Mesangial cell (primary cell): ENCODE measurements at places on chromosomes 12 and 14. TPM values are rescaled to one million over a fixed set of nuclear protein-coding genes. Genes with fewer than 3 reads are reported as not detected.

Gene HVCN1
- 2.3 and 3.5 TPM in 2 replicates for total RNA-seq

Gene MANSC4
- not detected in 2 replicates for total RNA-seq

Gene KCNA5
- total RNA-seq, result under 0.01 and 0.38 TPM in 2 replicates

Gene HHIPL1
- 0.81 and 3.0 TPM in 2 replicates for total RNA-seq

Gene SLC10A1
- not detected in 2 replicates for total RNA-seq

Gene SERPINA10
- not detected in 2 replicates for total RNA-seq

Gene STON2
- 2.4 and 17.9 TPM in 2 replicates for total RNA-seq

Gene CLEC1B
- not detected in 2 replicates for total RNA-seq

Gene CLEC4D
- not detected in 2 replicates for total RNA-seq

Gene VASH1
- 3.7 and 20.4 TPM in 2 replicates for total RNA-seq

Gene PGF
- total RNA-seq, result 1.8 and 2.8 TPM in 2 replicates
